ENCODE measurements at places on chromosomes 5 and 9. TPM values are rescaled to one million over a fixed set of nuclear protein-coding genes. Genes with fewer than 3 reads are reported as not detected.

The IL13 gene
- not detected for total RNA-seq

The FER gene
- total RNA-seq = 50.2 TPM

The PLAC8L1 gene
- not detected for total RNA-seq

The EPB41L4A gene
- 38.6 TPM for total RNA-seq

The TUT7 gene
- 38.1 TPM for total RNA-seq

The TMEM215 gene
- not detected for total RNA-seq

The SIMC1 gene
- total RNA-seq = 19.7 TPM

The ENG gene
- 538 TPM for total RNA-seq

The FAM169A gene
- 2.2 TPM for total RNA-seq

The BHMT2 gene
- total RNA-seq = 16.3 TPM

- no peak for DNase-seq
- peaks cover 2% of the 10 kb centered on the region for H3K36me3 ChIP-seq
- H3K4me3 ChIP-seq = no peak overlapping the region
- no peaks in the 10 kb centered on the region for H3K27me3 ChIP-seq
These were observed 38.2 kb downstream of the WDR70 start for GRCh38 chr5:37417347-37417746.

DNA sequence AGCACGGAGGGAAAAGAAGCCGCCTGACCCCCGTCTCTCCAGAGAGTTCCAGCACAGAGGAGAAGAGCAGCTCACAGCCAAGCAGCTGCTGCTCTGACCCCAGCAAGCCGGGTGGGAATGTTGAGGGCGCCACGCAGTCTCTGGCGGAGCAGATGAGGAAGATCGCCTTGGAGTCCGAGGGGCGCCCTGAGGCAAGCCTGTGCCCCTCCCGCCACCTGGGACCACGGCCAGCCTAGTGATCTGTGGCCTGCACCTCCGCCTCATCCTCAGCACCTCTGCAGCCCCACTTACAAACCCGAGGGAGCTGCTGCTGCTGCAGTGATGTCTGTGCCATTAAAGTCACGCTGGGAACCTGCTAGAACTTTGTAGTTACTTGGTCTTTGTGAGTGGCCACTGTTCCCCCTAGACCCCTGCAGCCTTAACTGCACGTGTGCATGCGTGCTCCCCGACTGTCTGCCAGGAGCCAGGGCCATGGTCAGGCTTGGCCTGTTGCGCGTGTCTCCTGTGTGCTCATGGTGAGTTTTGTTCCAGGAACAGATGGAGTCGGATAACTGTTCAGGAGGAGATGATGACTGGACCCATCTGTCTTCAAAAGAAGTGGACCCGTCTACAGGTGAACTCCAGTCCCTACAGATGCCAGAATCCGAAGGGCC is 12.5 kb downstream of the SQSTM1 start:
- DNase-seq = no peak
- H3K4me3 ChIP-seq = no peak overlapping the region
- peaks cover 4% of the 10 kb centered on the region for H3K36me3 ChIP-seq

DNA sequence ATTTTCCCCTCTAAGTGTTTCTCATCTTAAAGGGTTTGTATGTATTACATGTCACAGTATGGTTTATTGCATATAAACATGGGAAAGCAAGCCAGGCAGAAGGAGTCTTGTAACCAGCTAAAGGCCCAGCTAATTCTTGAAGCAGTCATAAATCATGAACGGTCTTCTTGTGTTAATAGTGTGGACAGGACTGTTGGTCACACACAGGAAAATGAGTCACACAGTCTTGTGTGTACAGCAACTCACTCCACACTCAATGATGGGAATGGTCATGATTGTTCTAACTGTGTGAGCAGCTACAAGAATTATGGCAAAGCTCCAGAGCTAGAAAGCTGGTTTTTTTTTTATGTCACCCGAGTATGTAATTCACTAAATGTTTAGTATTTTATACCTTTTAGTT is 123.9 kb downstream of the GHR start:
- DNase-seq = no peak
- H3K4me3 ChIP-seq = no peak overlapping the region

GRCh38 chr5:69497006-69497520 is 4.5 kb downstream of the OCLN start:
- DNase-seq = no peak
- no peaks in the 10 kb centered on the region for H3K36me3 ChIP-seq
- no peak overlapping the region for H3K27ac ChIP-seq
- no peak overlapping the region for H3K4me3 ChIP-seq
- H3K27me3 ChIP-seq = peaks cover 4% of the 10 kb centered on the region
- H3K4me1 ChIP-seq = no peaks in the 10 kb centered on the region

GRCh38 chr5:126402621-126403555 is 20.3 kb upstream of the GRAMD2B start:
- H3K4me1 ChIP-seq = peaks cover 2% of the 10 kb centered on the region
- DNase-seq = no peak
- H3K27ac ChIP-seq = no peak overlapping the region

DNA sequence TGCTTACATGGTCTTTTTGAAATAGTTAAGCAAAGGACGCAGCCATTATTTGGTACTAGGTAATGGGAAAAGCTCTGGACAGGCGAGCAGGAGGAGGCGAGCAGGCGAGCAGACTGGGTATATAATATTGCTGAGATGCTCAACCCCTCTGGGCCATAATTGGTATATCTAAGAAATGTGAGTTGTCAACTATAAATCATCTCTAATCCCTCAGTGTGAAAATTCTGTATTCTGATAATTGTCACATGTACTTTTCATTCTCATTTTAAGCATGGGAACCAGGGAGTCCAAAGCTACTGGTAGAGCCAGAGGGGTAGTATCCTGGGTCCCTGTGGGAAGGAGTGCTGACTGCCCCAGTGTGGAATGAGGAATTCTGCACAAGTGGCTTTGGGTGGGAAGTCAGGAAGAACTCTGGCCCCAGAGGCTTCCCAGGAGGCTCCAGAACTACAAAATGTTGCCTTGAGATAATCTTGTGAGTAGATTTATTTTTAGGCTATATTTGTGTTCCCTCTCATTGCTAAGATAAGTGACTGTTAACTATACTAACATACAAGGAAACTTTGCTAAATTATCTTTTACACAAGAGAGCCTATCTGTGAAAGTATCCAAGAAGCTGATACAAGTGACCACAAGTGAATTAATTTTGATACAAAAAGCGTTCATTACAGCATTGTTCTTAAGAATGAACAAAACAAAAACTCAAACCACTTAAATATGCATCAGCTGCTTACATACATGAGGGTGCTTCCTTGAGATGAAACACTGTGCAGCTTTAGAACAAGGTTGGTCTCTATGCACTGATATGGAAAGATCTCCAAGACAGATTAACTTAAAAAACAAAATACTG is 70.5 kb upstream of the TNFAIP8 start:
- no peaks in the 10 kb centered on the region for H3K27me3 ChIP-seq
- H3K36me3 ChIP-seq = no peaks in the 10 kb centered on the region
- DNase-seq = no peak
- H3K27ac ChIP-seq = peak overlapping the region; percentile 57
- no peak overlapping the region for H3K4me3 ChIP-seq
- peaks cover 5% of the 10 kb centered on the region for H3K4me1 ChIP-seq

- no peak overlapping the region for H3K4me3 ChIP-seq
- no peak for DNase-seq
- H3K27me3 ChIP-seq = no peaks in the 10 kb centered on the region
These were observed 14.3 kb downstream of the DAP start for GRCh38 chr5:10746711-10747110.

DNA sequence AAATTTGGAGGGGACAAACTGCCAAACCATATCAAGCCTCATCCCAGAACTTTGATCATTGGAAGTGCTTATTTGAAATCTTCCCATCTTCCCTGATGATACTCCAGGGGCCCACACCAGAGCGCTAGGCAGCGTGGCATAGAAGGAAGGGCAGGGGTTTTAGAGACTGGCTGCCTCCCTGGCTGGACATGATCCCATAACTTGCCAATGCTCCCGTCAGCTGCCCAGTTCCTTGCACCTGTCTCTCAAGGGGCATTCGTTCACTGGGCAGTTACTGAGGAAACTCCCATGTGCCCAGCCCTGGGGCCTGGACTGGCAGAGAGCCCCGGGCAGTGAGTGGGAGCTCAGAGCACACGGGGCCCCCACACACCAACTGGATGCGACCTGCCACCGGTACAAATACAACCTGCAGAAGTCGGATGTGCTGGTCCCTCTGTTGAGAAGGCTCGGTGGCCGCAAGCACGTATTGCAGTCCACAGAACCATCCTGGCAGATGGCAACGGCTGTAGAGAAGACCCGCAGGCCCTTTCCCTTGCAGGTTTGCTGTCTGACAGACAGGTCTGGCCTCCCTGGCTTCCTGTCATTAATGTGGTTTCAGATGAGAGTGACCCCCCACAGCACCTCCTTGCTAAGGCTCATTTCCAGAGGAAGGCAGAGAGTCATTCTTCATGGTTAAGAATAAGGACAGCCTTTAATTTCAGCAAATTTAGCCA is 122.4 kb downstream of the MVB12B start:
- H3K4me3 ChIP-seq = no peak overlapping the region
- no peaks in the 10 kb centered on the region for H3K36me3 ChIP-seq
- H3K27ac ChIP-seq = no peak overlapping the region
- no peaks in the 10 kb centered on the region for H3K27me3 ChIP-seq
- DNase-seq = no peak

DNA sequence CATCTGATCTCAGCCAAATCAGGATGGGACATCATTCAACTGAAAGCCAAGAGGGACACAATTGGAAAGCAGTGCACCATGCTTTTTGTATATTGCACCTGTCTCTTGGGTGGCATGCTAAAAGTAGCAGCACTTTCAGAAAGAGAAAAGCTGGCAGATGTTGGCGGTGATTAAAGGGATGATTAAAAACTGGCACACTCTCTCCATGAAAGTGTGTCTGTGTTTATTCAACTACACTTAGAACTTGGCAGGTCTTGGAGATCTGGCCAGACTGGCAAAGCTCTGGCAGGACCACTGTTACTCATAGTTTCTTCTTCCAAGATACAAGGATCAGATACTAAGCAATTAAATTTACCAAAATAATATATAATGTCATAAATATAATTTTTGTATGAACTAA is 112.9 kb upstream of the ELAVL2 start:
- H3K27ac ChIP-seq = no peak overlapping the region
- DNase-seq = no peak
- H3K27me3 ChIP-seq = no peaks in the 10 kb centered on the region
- H3K4me1 ChIP-seq = no peaks in the 10 kb centered on the region

DNA sequence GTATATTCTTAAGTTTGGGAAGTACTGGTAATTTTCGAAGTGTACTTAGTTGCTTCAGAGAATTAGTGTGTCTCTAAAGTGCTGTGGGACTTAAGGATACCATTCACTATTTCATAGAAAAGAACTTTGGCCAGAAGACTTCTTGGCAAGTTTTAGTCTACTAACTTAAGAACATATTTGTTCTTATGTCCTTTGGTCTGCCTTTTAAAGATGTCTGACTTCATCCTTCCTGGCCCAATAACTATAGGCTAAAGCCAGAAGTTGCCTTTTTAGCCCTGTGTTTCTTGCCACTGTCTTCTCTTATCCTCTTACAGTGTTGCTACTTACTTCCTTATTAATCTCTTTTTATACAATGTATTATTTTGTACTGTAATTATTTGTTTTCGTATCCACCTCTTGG is 6.3 kb downstream of the RBM27 start:
- H3K4me1 ChIP-seq = peaks cover 8% of the 10 kb centered on the region
- H3K4me3 ChIP-seq = peak overlapping the region; percentile 18
- H3K27ac ChIP-seq = no peak overlapping the region
- no peak for DNase-seq
- no peaks in the 10 kb centered on the region for H3K36me3 ChIP-seq

- DNase-seq = no peak
- no peaks in the 10 kb centered on the region for H3K4me1 ChIP-seq
- H3K36me3 ChIP-seq = no peaks in the 10 kb centered on the region
- H3K27ac ChIP-seq = no peak overlapping the region
These were observed 72.5 kb upstream of the TAF11L2 start for GRCh38 chr5:17425385-17426070.

- no peak for DNase-seq
- H3K4me1 ChIP-seq = peaks cover 3% of the 10 kb centered on the region
- H3K36me3 ChIP-seq = peaks cover 4% of the 10 kb centered on the region
- no peak overlapping the region for H3K4me3 ChIP-seq
- no peak overlapping the region for H3K27ac ChIP-seq
- no peaks in the 10 kb centered on the region for H3K27me3 ChIP-seq
These were observed 27.3 kb downstream of the MACROH2A1 start for GRCh38 chr5:135371622-135372232.

- H3K4me1 ChIP-seq = no peaks in the 10 kb centered on the region
- no peak for DNase-seq
- H3K27ac ChIP-seq = no peak overlapping the region
These were observed 2.1 kb upstream of the TLX3 start for GRCh38 chr5:171306781-171307591.

DNA sequence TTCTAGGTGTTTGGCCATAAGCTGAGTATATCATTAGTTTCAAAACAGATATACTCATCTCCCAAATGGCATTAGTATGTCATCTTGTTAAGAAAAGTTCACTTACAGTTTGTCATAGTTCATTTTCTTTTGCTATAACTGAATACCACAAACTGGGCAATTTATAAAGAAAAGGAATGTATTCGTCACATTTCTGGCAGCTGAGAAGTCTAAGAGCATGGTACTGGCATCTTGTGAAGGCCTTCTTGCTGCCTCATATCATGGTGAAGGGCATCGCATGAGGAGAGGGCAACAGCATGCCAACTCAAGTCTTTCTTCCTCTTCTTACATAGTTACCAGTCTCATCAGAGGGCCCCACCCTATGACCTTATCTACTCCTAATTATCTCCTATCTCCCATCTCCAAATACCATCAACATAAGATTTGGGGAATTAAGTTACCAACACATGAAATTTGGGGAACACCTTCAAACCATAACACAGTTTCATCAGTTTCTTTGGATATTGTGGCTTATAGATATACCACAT is 20.4 kb upstream of the ITGA1 start:
- no peak overlapping the region for H3K4me3 ChIP-seq
- no peak for DNase-seq
- H3K36me3 ChIP-seq = no peaks in the 10 kb centered on the region
- no peaks in the 10 kb centered on the region for H3K4me1 ChIP-seq
- H3K27ac ChIP-seq = no peak overlapping the region
- H3K27me3 ChIP-seq = no peaks in the 10 kb centered on the region

GRCh38 chr5:43034591-43034968 is 5.5 kb downstream of the ANXA2R start:
- no peak overlapping the region for H3K4me3 ChIP-seq
- no peak overlapping the region for H3K27ac ChIP-seq
- no peaks in the 10 kb centered on the region for H3K4me1 ChIP-seq

GRCh38 chr5:154541553-154541952 is 63.5 kb upstream of the HAND1 start:
- H3K4me1 ChIP-seq = no peaks in the 10 kb centered on the region
- no peak for DNase-seq
- H3K4me3 ChIP-seq = no peak overlapping the region
- H3K27ac ChIP-seq = no peak overlapping the region
- no peaks in the 10 kb centered on the region for H3K27me3 ChIP-seq

GRCh38 chr9:116318468-116319374 is 165.1 kb downstream of the PAPPA start:
- peak; percentile 48 for DNase-seq
- no peaks in the 10 kb centered on the region for H3K27me3 ChIP-seq
- no peak overlapping the region for H3K27ac ChIP-seq
- no peak overlapping the region for H3K4me3 ChIP-seq
- no peaks in the 10 kb centered on the region for H3K4me1 ChIP-seq

GRCh38 chr9:83430681-83431080 is 107.5 kb downstream of the FRMD3 start:
- H3K36me3 ChIP-seq = no peaks in the 10 kb centered on the region
- DNase-seq = no peak
- no peak overlapping the region for H3K27ac ChIP-seq
- no peak overlapping the region for H3K4me3 ChIP-seq
